ENCODE measurements at places on chromosomes 1 and 21. TPM values are rescaled to one million over a fixed set of nuclear protein-coding genes. Genes with fewer than 3 reads are reported as not detected.

The TMEM9 gene
- 109 TPM for total RNA-seq

DNA sequence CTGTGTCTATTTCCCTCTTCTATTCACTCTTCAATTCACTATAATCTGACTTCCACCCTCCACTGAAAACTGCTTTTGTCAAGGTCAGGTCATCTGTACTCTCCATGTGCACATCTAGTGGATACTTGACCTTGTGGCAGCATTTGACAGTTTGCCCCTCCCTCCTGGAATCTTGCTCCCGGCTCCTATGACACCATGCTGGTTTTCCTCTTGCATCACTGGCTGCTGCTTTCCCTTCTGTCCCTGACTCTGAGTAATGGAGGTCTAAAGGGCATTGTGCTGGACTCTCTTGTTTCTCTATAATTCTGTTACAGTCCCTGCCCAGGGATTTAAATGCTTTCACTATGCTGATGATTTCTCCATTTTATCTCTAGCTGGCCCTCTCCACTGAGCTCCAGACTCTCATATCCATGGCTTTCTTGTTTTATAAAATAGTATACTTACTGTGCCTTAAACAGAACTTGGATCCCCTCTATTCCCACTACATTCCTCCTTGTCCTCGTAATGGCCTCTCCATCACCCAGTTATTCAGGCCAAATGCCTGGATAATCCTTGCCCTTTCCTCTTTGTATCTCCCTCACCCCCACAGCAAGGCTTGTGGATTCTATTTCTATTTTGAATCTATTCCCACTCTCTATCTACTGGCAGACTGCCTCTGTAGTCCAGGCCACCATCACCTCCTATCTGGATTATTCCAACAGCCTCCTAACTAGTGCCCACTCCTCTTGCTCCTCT is 36.8 kb upstream of the PODN start:
- peak; percentile 26 for DNase-seq
- no peaks in the 10 kb centered on the region for H3K27me3 ChIP-seq
- no peak overlapping the region for H3K4me3 ChIP-seq
- no peaks in the 10 kb centered on the region for H3K36me3 ChIP-seq
- H3K27ac ChIP-seq: no peak overlapping the region

DNA sequence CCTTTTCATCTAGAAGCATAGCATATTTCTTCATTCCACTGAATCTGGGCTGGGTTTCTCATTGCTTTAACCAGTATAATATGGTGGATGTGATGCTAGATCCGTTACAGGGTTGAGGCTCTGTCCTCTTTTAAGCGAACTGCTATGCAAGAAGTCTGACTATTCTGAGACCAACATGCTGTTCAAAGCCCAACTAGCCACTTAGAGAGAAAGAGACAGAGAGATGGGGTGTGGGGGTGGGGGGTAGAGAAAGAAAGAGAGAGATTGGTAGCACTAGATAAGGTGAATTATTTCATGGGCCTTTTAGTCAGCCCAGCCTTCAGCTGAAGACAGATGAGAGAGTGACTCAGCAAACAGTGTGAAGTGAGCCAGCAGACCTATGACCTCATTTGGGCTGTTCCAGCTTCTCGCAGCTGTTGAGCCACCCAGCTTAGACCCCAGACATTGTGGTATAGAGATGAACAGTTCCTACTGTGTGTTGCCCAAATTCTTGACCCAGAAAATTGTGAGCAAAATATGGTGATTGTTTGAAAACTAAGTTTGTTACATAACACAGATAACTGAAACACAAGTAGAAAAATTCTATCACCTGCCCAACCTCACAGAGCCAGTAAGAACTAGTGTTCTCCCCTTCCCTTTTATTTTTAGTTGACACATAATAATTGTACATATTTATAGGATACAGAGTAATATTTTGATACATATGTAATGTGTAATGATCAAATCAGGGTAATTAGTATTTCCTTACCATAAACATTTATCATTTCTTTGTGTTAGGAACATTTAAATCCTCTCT is 40.7 kb upstream of the PRKACB start:
- no peak overlapping the region for H3K4me3 ChIP-seq
- H3K4me1 ChIP-seq: peaks cover 9% of the 10 kb centered on the region
- H3K27me3 ChIP-seq: no peaks in the 10 kb centered on the region
- peak; percentile 46 for DNase-seq
- no peaks in the 10 kb centered on the region for H3K36me3 ChIP-seq
- no peak overlapping the region for H3K27ac ChIP-seq

- no peak overlapping the region for H3K27ac ChIP-seq
- H3K36me3 ChIP-seq: no peaks in the 10 kb centered on the region
- no peak for DNase-seq
- no peaks in the 10 kb centered on the region for H3K27me3 ChIP-seq
- H3K4me1 ChIP-seq: peaks cover 4% of the 10 kb centered on the region
Measured at GRCh38 chr1:191260056-191260455, 782.4 kb upstream of the BRINP3 start.

GRCh38 chr1:68293609-68294366 is 61.5 kb upstream of the WLS start:
- peak overlapping the region; percentile 98 for H3K27ac ChIP-seq
- DNase-seq: peak; percentile 98
- peak overlapping the region; percentile 37 for H3K4me3 ChIP-seq
- no peaks in the 10 kb centered on the region for H3K36me3 ChIP-seq
- H3K4me1 ChIP-seq: peaks cover 70% of the 10 kb centered on the region
- H3K27me3 ChIP-seq: no peaks in the 10 kb centered on the region

DNA sequence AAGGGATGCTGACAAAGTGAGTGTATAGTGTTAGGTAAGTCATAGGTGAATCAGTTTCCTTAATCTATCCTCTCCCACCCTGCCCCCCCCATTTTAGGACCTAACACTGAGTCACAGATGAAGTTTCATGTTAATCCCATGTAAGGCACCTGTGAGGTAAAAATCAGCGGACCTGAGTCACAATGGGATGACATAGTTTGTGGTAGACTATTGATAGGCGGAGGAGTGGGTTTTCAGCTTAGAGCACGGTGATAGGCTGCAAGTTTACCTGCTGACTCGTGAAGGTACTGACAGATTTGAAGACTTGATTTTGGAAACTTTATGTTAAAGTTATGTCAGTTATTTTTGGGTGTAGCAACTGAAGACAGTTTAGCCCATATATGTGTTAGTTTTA is 1.7 kb downstream of the TOR1AIP1 start:
- DNase-seq: peak; percentile 37
- H3K4me1 ChIP-seq: peaks cover 15% of the 10 kb centered on the region
- H3K4me3 ChIP-seq: peak overlapping the region; percentile 90
- H3K27ac ChIP-seq: no peak overlapping the region
- H3K36me3 ChIP-seq: peaks cover 11% of the 10 kb centered on the region

DNA sequence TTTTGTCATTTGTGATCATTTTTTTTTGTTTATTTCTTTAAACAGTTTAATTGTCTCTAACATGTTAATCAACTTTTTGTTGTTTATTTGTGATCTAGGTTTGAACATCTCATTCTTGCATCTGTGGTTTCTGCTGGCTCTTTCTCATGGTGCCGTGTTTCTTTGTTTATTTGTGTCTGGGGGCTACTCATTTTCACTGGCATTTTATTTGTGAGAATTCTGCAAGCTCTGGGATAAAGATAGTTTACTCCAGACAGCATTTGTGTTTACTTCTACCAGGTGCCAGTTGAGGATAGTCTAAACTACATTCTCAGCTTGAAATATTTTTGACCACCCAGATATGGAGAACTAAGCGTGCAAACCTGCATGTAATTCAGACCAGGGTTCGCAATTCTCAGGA is 508.6 kb downstream of the KIF26B start:
- no peaks in the 10 kb centered on the region for H3K36me3 ChIP-seq
- no peaks in the 10 kb centered on the region for H3K4me1 ChIP-seq
- DNase-seq: no peak
- no peak overlapping the region for H3K4me3 ChIP-seq
- no peak overlapping the region for H3K27ac ChIP-seq

GRCh38 chr1:106980121-106980520 is 76.4 kb upstream of the PRMT6 start:
- H3K27ac ChIP-seq: no peak overlapping the region
- no peaks in the 10 kb centered on the region for H3K36me3 ChIP-seq
- H3K4me1 ChIP-seq: peaks cover 37% of the 10 kb centered on the region
- no peak overlapping the region for H3K4me3 ChIP-seq
- no peak for DNase-seq
- H3K27me3 ChIP-seq: no peaks in the 10 kb centered on the region

Measured in neural progenitor cell (in vitro differentiated cells).